ENCODE measurements at places on chromosomes 4 and X. TPM values are rescaled to one million over a fixed set of nuclear protein-coding genes. Genes with fewer than 3 reads are reported as not detected.
A peak's percentile ranks its signal among the peaks of the same experiment; 100 is the strongest.

DNA sequence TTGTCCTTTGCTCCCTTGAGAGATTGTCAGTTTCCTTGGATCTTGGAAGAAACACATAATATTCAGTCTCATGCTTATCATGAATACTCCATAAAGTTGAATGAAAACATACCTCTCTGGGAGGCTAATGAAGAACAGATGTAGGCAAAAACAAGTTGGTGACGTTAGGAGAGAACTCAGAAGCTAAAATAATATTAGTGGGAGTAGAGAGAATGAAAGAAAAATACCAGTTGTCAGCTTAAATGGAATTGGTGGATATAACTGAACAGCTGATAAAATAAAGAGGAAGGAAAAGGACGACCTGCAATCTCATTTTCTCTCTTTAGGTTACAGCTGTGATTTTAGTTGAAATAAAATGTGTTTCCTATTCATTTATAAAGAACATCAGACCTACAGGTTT lies 124.8 kb downstream of the SNCA start:
- no peak for DNase-seq

DNA sequence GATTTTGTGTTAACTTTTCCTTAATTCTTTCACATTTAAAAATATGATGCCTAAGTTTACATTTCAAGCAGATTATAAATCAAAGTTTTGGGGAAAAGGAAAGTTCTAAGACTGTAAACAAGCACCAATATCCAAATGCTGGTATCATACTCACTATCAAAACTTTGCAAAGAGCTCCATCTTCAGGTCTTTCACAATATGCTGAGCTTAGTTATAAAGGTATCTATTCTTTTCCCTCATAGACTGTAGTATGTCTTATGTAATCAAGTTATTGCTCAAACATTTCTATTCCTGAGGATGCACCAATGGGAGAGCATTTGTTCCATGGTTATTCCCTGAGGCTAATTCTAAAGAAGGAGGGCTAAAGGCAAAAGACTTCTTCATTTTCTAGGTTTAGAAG lies 207.9 kb upstream of the FAM241A start:
- no peak for DNase-seq

GRCh38 chr4:170226288-170226687 lies 136.5 kb upstream of the AADAT start:
- peak; percentile 65 for DNase-seq

- no peak for DNase-seq
Observed at GRCh38 chr4:127479031-127479622, 153.6 kb upstream of the INTU start.

- DNase-seq: no peak
Observed at GRCh38 chrX:134533952-134534351, 74.0 kb downstream of the HPRT1 start.

DNA sequence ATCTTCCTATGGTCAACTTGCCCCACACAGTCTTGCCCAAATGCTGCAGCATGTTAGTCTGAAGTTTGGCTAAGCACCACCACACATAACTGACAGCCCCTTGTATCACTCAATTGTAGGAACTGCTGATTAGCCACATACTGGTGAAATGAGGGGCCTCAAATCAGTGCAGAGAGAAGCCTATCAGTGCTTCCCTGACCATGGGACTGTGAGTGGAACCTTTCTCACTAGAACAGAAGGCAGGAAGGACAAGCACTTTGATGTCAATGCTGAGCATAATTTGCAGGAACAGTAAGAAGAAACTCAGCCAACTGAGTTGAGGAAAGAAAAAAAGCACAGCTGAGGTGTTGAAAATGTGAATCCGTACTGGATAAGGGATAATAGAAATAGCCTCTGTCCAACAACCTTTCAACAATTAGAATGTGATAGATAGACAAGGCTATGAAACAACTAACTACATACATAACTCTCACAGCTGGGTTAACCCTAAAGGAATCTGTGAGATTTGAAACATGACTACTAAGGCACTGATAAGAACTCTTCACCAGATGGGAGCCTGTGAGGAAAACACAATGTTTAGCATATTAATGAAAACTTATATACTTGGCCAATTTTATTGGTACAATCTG lies 136.6 kb upstream of the SH3RF1 start:
- no peak for DNase-seq

GRCh38 chr4:75344915-75345314 lies 169.3 kb downstream of the RCHY1 start:
- no peak for DNase-seq

DNA sequence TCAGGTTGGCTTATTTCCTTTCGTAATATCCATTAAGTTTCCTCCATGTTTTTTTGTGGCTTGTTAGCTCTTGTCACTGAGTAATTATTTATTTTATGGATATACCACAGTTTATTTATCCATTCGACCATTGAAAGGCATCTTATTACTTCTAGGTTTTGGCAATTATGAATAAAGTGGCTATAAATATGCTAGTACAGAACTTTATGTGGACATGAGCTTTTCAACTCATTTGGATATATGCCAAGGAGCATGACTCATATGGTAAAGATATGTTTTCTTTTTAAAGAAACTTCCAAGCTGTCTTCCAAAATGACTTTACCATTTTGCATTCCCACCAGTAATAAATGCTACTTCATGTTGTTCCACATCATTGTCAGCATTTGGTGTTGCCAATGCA lies 803.6 kb downstream of the GLUD2 start:
- no peak for DNase-seq

GRCh38 chr4:31674313-31674947 lies 954.3 kb downstream of the PCDH7 start:
- DNase-seq: no peak

DNA sequence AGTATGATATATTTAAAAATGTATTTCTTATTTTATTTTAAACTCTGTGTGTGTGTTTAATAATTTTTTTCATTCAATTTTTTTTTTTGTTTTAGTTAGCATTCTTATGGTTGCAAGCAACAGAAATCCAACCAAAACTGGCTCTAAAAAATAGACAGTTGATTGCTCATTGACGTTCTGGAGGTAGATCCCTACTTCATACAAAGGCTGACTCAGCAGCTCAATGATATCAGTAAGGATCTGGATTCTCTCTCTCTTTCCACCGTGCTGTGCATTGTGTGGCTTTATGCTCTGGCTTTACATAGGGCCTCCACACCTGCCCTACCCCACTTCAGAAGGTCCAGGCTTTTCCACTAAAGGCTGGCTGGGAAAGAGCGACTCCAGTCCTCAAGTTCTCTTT lies 117.8 kb downstream of the UCHL1 start:
- DNase-seq: no peak

GRCh38 chrX:153639177-153640044 lies 7.6 kb upstream of the DUSP9 start:
- DNase-seq: no peak

- DNase-seq: no peak
Observed at GRCh38 chr4:37985730-37986275, 25.6 kb downstream of the PTTG2 start.

DNA sequence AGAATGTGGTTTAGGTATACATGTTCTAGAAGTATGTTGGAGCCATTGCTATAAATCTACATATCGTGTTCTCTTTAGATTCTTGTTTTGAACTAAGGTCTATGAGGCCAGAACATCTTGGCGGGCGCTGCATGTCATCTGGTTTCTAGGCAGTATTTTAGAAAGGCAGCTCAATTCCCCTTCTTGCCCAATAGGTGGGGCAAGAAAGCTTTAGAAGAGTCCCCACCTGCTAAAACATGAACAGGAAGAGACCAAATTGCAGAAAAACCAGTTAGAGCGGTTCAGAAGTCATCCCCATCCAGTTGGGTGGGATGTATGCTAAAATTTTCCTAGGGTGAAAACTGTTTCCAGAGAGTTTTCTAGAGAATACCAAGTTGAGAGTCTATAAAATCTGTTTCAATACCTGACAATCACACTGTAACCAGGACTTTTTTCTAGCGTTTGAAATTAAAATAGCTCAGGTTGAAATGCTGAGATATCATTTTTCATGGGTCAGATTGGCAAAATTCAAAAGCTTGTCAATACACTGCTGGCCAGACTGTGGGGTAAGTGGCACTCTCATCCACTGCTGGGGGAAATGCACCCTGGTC lies 17.5 kb upstream of the SH3KBP1 start:
- no peak for DNase-seq

- DNase-seq: no peak
Observed at GRCh38 chr4:18100657-18101056, 79.1 kb upstream of the LCORL start.

DNA sequence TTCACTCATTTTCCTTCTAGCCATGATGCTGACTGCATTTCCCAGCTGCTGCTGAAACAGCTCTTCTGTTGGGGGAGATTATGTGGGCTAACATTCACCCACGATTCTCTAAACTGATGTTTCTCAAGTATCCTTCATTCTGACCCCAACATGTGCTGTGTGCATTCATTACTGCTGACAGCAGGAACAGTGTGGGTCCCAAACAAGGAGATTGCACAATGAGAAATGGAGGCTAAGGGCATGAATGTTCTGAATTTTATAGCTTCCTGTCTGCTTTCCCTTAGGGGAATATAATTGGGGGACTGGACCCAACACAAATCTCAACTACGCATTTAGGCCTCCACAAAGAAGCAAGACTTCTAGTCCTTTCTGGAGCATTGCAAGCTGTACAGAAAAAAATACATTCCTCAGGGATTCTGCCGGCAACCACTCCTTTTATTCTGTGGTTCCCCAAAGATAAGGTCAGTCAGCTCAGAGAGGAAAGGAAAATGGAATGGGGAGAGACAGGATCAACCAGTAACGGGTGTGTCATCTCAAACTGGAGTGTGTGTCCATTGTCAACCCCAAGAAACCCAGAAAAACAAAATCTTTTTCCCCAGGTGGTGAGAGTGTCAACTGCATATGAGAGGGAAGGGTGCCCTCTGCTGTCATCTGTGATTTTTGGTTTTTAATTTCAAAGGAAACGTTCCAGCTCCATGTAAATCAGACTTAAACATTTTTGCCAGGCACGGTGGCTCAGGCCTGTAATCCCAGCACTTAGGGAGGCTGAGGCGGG lies 81.5 kb upstream of the EGFL6 start:
- peak; percentile 31 for DNase-seq

DNA sequence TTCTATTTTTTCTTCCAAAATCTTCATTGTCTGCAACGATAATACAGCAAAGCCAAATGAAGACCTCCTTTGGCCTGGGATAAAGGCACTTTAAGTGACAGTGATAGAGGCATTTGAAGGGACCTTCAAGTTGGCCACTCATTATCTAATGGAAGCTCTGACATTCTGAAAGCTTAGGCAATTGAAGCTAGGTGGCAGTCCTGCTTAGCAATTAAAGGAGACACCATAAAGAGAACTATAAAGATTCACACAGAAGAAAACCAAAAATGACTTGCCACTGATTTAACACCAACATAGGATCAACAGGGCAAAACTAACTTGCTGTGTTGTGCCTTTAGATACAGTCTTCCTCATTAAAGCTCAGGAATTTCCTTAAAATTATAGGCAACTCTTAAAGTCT lies 103.3 kb upstream of the TSPAN7 start:
- DNase-seq: no peak

- no peak for DNase-seq
Observed at GRCh38 chrX:136572030-136572429, 40.0 kb downstream of the VGLL1 start.

GRCh38 chr4:110106931-110107296 lies 91.5 kb downstream of the ELOVL6 start:
- no peak for DNase-seq

DNA sequence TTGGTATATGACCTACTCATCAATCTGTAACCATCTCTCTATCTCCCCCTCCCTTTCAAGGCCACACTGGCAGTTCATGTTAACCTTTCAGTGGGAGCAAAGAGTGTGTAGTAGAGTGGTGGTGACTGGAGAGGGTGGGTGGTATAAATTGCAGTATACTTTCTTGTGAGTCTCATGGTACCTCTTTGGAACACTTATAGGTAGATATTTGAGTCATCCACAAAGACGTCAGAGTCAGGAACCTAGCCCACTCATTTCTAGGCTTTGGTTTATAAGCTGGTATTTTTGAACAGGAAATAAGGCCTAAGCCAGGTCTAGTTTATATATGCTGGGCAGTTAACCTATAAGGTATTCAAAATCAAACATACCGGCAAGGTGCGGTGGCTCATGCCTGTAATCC lies 36.3 kb downstream of the RLIM start:
- DNase-seq: no peak

DNA sequence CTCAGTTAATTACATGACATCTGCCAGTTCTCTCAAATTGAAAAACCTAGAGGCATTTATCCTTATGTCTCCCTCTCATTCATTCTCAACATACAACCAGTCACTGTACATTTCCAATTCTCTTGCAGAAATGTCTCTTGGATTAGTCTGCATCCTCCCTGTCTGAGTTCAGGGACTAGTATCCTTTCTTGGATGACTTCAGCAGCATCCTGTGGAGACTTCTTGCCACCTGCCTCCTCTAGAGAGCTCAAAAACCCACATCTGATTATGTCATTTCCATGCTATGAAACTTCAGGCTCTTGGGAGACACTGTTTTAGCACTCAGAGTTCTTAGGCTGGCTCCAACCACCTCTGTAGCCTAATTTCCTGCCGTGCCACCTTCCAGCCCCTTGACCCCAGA lies 515.1 kb upstream of the DIPK2B start:
- DNase-seq: no peak

DNA sequence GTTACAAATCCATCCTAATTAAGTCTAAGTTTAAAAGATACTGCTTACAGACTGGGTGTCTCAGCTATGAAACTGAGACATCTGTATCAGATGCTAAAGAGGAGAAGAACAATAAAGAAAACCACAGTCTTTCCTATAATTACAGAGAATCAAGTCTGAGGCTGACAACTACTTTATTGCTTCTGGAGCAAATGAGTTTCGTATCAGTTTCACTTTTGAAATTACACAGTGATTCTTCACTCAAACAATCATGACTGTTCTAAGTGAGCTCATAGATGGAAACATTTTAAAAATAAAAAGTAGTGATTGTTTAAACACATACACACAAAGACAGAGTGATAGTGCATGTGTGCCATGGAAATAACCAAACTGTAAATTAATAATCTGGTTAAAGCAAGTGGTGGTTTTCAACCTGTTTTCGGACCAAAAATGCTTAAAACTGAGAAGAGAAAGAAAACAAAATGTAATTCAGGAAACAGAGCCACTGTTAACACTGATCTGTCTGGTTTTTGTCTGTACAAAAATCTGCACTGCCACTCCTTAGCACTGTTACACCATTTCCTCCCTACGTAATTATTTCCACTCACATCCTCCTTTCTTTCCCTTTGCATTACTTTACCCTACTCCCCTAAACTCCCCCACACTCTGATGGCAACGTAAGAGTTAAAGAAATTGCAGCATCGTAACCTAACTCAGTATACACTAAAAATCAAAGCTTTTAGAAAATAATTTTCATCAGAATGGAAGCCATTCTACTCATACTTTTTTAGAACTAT lies 12.5 kb downstream of the RFC1 start:
- DNase-seq: no peak

DNA sequence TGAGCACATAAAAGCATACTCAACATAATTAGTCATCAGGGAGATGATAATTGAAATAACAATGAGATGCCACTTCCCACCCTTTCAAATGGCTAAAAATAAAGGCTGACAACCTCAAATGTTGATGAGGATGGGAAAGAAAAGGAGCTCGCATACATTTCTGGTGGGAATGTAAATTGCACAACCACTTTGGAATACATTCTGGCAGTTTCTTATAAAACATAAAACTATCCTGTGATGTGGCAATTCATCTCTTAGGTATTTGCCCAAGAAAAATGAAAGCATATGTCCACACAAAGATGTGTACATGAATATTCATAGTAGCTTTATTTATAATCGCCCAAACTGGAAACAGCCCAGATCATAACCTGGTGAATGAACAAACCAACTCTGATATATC lies 687 bp upstream of the ZNF275 start:
- DNase-seq: no peak

Gene CFP
- total RNA-seq: 11.7 TPM

Gene RASGEF1B
- 64.3 TPM for total RNA-seq

Gene FDCSP
- total RNA-seq: not detected

Gene ITGB1BP2
- 1.6 TPM for total RNA-seq

Gene CSAG2
- total RNA-seq: not detected

Gene HMGB2
- 54.5 TPM for total RNA-seq

Gene PARM1
- total RNA-seq: 98.6 TPM

Measured in upper lobe of left lung (tissue), 6 donors.